Stimulated activated CD4-positive, alpha-beta T cell treated with anti-CD3 and anti-CD28 coated beads, Interleukin-2, amount 100 ng/mL, for 48 hours (primary cell): ENCODE measurements at places on chromosomes 2 and 18.

GRCh38 chr2:37631292-37631691 lies 40.1 kb downstream of the CDC42EP3 start:
- DNase-seq: no peak

GRCh38 chr2:128388499-128388941 lies 69.9 kb upstream of the HS6ST1 start:
- DNase-seq: no peak

- no peak for DNase-seq
These were observed 127.7 kb downstream of the DTNA start for GRCh38 chr18:34837769-34838272.

DNA sequence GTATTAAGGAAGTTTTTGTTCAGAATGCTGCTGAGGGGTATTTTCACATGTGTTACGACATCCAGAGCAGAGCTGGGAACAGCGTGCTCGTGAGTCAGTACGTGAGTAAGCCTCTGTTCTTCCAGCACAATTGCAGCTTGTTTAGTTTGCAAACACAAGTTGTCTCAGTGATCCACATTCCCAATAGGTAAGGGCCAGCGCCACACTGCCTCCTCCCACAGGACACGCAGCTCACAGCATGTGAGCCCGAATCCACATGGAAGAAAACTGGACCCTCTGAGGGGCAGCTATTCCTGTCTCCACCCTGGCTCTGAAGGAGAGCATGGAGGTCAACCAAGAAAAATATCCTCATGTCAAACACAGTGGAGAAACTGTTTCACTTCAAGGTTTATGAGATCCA lies 173.9 kb upstream of the PID1 start:
- DNase-seq: no peak

DNA sequence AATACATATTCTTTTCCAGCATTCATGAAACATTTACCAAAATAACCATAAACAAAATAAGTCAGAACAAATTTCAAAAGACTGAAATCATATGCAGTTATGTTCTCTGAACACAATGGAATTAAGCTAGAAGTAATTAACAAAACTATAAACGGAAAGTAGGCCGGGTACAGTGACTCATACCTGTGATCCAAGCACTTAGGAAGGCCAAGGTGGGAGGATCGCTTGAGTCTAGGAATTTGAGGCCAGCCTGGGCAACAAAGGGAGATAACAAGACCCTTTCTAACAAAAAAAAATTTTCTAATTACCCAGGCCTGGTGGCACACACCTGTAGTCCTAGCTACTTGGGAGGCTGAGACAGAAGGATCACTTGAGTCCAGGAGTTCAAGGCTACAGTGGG lies 14.9 kb downstream of the ATAD2B start:
- DNase-seq: no peak

DNA sequence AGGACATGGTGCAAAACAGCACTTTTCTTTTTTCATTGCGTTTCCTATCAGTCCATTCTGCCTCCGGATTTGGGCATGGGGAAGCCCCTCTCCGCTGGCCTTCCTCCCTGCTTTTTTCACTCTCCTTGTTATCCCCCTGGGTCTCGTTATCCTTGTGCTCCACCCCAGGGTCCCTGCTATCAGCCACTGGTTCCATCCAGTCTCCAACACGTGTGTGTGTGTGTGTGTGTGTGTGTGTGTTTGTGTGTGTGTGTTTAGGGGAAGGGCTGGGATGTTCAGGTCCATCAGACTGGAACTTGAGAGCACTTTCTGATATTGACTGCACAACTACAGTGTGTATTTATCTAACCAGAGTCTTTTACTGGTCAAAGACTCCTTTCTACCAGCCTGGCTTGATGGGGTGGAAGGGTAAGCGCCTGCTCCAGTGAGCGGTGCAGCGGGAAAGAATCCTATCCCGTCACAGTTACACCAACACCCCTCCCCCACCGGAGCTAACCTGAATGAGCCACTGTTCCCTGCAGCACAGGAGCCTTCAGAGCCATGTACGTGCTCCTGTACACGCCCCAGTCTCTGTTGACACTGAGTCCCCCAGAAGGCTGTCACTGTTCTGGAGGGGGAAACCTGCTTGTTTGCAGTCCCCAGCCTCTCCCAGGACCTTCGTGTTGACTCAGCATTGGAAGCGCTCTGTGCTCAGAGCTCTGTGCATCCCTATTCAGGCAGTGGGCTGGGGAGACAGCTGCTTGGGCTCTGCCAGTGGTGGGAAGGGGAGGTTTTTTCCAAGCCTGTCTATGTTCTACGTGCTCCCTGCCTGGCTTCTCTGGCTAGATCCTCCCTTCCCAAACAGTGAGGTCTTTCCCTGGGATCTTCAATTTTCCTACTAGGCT lies 4.6 kb downstream of the INHA start:
- no peak for DNase-seq

GRCh38 chr2:108383146-108383830 lies 5.5 kb downstream of the SULT1C4 start:
- DNase-seq: no peak

DNA sequence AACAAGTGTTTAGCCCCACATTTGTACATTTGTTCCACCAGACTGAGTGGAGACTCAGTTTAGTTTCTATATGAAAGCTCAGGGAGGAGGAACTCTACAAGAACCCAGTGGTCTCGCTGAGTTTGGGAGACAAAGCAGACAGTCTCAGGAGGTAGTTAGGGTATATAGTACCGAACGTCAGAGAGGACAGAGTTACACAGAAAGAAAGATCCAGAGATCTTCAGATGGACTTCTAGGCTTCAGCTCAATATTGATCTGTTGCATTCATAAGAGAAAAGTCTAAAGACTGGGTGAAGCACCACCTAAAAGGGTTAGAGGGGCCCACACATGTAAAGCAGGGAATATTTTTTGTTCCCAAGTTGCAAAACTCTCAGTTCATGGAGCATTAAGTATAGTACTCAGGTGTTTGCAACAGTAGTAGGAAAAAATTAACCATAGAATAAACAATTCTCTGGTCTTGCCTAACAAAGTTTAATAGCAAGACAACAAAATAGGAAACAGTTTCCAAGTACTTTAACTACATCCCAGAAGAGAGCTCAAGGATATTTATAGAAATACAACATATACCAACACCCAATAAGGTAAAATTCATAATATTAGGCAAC lies 4.2 kb downstream of the TFPI start:
- DNase-seq: no peak

GRCh38 chr18:56444201-56444600 lies 194.2 kb downstream of the TXNL1 start:
- DNase-seq: no peak

GRCh38 chr2:231581328-231581727 lies 11.3 kb upstream of the TEX44 start:
- DNase-seq: no peak

DNA sequence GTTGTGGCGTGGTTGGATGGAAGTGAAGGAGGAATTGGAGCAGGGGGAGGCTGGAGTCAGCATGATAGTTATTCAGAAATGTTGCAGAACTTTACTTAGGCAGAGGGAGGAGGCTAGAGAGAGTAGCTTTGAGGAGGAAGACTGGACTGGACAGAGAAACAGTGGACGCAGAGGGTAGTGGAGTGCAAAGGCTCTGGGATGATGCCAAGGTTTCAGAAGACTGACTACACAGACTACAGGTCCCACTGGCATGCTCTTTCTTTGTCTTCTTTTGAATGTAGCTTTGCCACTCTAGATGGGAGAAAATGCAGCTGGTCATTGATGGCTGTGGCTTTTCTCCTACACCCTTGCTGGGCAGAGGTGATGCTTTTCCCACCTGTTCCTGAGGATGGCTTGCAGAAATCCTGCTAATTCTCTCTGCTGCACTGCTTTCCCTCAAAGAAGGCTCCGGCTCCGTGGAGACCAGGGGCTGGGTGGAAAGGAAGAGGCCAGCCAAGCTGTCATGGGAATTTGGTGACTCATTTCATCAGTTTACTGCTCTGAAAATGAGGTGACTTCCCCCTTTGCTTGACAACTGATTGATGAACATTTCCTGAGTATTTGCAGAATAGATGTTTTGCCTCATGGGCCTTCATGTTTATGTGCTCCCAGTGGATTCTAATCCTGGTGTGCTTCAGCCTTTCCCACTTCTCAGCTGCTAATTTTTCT lies 42.4 kb downstream of the MEIS1 start:
- DNase-seq: no peak

GRCh38 chr2:136191041-136191440 lies 73.1 kb upstream of the CXCR4 start:
- no peak for DNase-seq

DNA sequence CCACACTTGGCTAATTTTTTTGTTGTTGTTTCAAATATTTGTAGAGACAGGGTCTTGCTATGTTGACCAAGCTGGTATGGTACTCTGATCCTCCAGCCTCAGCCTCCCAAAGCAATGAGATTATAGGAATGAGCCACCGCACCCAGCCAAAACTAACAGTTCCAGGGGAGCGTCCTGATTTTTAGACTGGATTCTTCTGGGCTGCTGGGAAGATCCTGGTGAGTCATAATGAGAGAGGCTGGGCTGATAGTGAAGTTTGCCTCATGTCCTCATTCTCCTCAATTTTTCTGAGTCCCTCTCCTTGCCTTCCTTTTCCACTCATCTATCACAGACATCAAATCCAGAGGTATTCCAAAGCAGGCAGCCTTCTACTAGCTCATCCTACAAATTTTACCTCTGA lies 81.3 kb downstream of the VSNL1 start:
- DNase-seq: no peak

DNA sequence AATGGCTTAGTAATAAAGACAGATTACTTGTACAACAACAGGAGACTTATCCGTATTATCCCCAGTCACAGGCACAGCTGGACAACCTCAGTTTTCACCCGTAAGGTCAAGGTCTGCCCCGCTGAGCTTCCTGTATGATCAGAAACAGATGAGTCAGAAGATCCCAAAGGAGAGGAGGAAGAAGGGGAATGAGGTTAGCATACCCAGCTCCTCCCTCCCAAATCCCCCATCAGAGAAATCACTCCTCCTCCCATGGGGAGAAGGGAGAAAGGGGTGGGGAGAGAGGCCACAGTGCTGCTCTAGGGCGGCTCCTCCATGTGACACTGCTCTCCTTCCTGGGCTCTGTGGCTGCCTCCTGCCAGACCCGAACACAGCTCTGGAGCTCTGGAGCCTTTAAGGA lies 53.8 kb upstream of the SPTBN1 start:
- DNase-seq: no peak

DNA sequence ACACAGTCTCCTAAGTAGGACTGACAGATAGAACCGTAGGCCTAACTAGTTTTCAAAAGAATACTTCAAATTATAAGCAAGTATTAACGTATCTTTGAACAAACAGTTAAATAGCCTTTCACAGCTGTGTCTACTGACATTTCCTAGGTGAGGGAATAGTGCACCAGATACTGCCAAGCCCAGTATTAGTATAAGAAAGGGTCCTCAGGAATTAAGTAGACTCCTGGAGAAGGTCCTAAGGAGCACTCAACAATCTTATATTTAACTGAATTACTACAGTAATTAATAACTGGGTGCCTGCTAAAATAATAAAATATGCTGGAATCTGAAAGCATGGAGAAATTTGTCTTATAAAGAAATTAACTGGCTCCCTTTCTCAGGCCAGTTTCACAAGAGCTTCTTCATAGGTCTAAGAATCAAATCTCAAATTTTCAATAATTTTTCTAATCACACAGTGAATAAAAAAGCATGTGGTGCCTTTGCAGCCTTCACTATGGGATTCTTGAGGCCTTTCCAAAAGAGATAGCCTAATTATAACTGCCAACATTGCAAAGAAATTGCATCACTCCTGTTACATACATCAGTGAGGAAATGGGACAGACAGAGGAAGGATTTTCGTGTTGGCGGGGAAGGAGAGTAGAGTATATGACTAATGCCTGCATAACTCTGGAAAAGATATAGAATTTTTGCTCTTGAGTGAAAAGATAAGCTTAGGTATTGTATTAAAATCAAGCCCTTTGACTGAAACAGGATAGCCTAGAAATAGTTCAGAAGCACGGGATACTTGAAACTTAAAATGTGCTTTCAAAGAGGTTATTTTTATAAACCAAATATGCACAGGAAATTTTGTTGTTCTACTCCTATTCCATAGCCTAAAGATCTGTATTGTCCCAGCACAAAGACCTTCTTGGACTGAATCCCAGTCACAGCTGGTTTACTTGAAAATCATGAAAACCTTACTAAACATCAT lies 228.6 kb upstream of the STK17B start:
- no peak for DNase-seq

DNA sequence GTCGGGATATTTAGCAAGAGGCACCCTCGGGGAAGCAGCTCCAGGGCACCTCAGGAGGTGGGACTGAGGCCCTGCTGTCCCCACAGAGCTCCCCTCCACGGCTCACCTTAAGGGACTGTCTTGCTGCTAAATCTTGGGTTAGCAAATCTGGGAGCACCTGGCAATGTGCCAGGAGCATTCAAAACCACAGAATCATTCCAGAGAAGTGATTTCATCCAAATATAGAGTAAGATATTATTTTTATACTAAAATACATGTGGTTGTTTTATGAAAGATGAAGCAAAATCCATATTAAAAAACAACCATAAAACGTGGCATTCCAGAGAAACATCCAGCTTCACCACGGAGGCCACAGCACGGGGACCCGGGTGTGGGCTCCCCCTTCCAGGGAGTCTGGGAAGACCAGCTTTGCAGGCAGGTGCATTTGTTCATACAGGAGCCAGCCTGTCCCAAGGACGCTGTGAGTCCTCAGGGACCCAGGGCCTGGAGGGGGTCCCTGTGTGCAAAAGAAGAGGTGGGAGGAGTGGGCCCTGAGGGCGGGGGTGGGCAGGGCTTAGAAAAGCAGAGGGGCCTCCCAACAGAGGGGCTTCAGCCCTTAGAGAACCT lies 16.3 kb downstream of the HS1BP3 start:
- DNase-seq: no peak

DNA sequence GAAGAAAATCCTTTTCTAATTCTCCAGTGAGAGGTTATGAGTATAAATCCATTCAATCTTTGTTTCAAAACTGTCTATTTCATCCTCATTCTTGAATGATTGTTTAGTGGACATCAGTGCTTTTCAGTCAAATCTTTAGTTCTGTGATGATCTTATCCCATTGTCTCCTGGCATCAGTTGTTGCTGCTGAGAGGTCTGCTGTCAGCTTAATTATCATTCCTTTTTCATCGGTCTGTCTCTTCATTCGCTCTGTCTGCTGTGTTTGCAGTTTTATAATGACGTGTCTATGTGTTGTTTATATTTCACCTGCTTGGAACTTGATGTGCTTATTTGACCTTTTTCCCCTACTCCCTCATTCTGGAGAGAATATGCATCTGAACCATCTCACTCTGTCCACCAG lies 69.2 kb upstream of the GLI2 start:
- no peak for DNase-seq

DNA sequence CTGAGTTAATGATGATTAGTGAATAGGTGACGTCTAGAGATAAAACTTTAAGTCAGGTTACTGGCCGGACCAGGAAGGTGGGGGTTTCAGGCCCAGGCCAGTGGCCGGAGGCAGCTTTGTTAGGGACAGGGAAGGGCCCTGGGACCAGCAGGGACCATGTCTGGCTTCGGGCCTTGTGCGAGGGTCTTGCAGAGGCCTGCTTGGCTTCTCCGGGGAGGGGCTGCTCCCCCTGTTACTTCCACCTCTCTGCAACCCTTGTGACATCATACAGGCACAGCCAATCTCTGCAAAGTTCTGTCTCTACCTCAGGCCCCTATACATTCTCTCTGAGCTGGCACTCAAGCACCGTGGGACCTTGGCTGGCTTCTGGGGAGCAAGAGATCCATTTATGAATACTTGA lies at the start of gene ALLC:
Gene ALLC, plus strand, starts transcription at position 320 of the 400 bp plus-strand sequence. CDS start 12,958 bp downstream, outside the sequence.
- no peak for DNase-seq
